ENCODE measurements at places on chromosomes 6 and 20.
A peak's percentile ranks its signal among the peaks of the same experiment; 100 is the strongest.

DNA sequence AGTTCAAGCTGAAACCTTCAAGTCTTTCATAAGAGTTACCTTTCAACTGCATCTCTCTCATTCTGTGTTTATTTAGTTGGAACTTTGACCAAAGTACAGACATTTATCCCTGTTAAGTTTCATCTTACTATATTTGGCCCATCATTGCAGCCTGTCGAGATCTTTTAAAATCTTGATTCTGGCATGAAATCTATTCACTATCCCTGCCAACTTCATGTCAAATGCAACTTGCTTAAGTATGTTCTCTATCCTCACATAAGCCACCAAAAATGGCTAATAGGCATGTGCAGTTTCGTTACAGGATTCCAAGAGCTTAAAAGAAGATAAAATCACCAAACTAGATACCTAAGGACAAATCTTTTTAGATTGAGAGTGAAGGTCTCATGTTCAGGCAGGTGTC lies 117.5 kb upstream of the KCNQ5 start:
- DNase-seq = no peak

DNA sequence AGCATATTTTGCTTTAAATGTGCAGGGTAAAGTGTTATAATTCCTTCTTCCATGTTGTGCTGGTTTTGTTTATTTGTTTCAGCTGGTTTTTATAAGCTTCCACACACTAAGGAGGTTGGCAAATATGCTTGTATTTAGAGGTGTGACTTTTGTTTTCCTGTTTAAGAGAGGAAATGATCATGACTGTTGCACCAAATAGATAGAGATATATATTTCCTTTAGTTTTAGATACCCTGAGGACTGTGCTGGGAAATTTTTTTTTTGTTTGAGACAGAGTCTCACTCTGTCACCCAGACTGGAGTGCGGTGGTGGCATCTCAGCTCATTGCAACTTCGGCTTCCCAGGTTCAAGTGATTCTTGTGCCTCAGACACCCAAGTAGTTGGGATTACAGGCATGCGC lies 5.8 kb downstream of the TBPL1 start:
- DNase-seq = no peak

GRCh38 chr6:17999425-17999824 lies 12.0 kb upstream of the KIF13A start:
- no peak for DNase-seq

- DNase-seq = no peak
These were observed 4.2 kb upstream of the TTPAL start for GRCh38 chr20:44471481-44471882.

DNA sequence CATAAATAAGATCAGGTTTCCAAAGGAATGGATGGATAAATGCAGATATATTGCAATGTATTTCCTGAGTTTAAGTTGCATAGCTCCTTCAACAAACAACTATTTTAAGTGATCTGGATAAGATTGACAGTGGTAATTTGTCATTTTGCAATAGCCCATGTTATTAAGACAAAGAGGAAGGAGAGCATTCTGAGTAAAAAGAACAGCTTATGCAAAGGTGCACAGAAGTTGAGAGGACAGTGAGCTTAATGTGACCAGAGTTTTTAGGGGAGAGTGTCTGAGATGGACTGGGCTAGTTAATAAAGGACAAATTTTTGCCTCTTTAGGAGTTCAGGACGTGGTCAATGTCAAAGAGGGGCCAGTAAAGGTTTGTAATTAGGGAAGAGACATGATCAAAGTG lies 48.8 kb upstream of the FBXO30 start:
- no peak for DNase-seq

DNA sequence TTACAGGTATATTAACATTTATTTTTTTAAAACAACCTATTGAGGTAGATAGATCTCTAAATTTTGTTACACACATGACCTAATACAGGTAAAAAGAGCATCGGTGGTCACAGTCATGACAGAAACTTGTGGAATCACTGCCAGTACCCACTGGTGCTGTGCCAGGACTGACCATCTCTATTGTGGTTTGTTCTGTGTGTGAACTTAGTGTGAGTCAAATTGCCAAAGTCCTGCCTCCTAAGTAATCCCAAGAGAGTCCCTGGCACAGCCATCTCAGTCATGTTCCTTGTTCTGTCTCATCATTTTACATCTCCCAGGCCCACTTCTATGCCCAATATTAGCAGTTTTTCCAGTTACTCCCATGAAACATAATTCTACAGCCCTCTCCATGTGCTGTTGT lies 21.4 kb downstream of the GSTA2 start:
- DNase-seq = no peak

DNA sequence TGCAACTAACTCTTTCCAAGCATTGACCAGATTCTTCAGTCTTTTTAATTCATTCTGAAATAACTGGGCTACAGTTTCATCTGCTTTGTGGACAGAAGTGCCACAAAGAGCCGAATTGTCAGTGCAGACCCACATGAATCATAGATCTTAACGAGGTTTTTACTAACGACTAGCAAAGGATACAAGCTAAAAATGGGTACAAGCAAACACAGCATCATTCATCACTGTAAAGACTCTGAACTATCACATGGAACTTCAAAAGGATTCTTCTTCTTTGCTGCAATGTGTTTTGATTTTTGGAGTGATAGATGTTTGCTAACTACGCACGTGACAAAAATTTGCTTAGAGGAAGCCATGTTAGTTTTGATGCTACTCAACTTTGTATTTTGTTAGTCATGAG lies 227.1 kb downstream of the ESR1 start:
- no peak for DNase-seq

- no peak for DNase-seq
These were observed 12.8 kb upstream of the EDN1 start for GRCh38 chr6:12277386-12277785.

DNA sequence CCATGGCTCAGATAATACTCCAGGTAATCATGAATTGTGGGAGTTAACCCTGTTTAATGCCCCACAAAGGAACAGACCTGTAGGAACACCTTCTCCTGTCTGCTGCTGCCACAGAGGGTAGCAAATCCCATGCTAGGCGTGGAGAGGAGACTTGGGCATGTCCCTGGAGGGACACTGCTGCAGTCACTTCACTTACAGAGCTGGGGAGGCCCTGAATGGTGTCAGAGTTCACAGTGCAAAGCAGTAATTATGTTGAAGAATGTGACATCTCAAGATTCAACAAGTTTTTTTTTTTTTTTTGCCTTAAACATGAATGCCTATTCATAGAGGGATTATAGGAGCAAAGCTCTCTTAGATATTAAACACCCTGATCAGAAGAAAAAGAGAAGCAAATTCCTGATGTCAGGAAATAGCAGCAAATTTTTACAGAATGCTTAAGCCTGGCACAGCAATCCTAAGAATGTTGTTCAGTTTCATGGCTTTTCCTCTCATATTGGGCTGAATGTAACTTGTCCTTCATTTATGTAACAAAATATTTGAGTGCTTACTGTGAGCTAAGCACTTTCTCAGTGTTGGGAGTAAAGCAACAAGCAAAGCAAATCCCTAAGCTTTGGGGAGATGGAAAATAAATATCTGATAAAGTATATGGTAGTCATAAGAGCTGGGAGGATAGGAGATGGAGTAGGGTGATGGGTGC lies 45.0 kb downstream of the CARMIL1 start:
- no peak for DNase-seq

GRCh38 chr6:27452496-27452897 lies 20.4 kb downstream of the ZNF184 start:
- DNase-seq = no peak

GRCh38 chr6:49509342-49509741 lies 9.6 kb downstream of the GLYATL3 start:
- DNase-seq = no peak

DNA sequence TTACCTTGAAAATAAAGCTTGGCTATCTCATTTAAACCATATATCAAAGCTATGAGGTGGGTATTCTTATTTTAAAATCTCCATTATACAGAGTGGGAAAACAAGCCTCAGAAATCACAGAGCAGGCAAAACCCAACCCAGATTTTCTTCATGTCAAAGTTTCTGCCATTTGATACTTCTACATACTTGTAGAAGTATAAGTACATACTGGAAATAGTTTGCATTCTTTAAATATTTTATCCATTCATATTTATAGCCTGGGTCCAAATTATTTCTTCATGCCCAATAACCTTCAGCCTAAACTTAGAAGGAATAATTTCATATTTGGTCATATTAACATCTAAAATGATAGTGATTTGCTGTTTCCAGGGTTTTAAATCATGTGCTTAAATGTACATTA lies 61.8 kb downstream of the MLIP start:
- no peak for DNase-seq

- no peak for DNase-seq
These were observed 76.6 kb downstream of the PHIP start for GRCh38 chr6:79001415-79001814.

DNA sequence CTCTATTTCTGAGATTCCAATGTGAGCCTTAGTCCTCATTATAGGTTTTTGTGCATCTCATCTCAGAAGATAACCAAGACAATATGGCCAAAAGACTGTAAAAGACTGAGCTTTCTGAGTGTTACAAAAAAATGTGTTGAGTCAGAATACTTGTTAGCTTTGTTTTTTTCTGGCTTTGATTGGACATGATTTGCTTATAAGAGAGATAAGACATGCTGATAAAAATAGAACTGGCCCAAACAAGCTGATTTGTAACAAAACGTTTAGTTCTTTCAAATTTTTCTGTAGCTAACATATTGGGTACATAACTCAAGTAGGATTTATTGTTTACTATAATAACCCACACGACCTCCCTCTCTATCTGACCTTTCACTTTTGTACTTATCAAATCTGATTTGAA lies 32.9 kb downstream of the FILIP1 start:
- no peak for DNase-seq

DNA sequence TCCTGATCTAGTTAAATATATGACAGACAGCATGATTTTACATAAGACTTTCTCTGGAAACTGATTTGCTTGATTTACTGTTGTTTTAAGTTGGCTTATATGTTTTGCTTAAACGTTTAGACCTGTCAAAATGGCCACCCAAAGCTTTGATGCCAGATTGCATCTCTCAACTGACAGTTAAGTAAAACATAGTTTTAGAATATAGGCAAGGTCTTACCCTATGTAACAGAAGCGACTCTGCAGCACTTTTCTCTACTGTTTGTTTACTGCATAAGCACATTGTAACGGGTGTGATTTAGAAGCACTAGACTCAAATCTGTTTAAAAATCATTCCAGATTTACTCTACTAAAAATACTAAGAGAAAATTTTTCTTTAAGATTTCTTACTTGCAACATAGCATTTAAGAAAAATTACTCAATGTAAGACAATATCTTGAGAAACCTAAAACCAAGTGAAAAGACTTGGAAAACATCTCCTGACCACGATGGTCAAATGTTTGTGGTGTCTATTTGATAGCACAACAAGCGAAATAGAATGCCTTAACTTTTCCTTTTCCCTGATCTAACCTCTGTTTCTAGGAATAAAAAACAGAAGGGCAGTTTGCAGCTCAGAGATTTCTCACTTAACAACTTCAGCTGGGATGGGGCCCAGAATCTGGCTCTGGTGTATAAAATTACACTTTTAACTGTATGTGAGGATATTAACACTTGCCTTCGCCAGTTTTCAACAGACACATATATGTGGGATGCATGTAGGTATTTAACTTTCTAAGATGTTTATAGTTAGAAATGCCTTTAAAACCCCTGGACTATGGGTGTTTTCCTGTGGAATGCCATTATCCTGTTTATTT lies 47.4 kb downstream of the AIG1 start:
- DNase-seq = no peak

- no peak for DNase-seq
These were observed 23.9 kb downstream of the SUN5 start for GRCh38 chr20:32980131-32980941.

- no peak for DNase-seq
These were observed 33.3 kb upstream of the QKI start for GRCh38 chr6:163381118-163381756.

DNA sequence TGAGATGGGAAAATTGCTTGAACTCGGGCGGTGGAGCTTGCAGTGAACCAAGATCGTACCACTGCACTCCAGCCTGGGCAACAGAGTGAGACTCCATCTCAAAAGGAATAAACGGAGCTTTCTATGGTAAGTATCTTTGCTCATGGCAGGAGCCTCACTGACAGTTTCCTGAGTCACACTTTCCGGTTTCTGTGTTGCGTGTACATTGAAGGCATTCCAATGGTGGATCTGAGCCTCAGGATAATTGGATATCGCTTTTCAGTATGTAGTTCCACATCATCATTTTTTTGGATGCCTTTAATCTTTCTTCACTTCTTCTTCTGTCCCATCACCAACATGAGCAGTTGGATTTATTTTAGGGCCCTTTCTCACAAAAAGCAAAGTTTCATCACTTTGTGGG lies 28.6 kb upstream of the GTSF1L start:
- DNase-seq = no peak

- no peak for DNase-seq
These were observed 76.1 kb upstream of the TPD52L1 start for GRCh38 chr6:125077453-125077852.

DNA sequence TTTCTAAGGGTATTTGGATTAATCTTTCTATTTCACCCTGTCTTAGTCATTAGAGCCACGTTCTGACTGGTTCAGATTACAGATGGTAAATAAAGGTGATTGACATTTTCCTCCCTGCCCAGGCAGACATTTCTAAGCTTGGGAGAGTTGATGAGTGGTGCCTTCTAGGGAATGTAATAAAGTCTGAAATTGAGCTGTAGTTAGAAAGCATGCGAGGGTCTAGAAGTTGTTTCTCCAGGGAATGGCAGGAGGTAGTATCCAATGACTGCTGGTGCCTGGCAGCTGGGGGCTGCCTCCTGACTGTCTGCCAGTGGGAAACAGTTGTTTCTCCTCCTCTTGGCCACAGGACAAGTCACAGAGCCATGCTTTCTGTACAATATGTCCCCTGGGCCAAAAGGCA lies 14.6 kb downstream of the EDN3 start:
- DNase-seq = no peak

DNA sequence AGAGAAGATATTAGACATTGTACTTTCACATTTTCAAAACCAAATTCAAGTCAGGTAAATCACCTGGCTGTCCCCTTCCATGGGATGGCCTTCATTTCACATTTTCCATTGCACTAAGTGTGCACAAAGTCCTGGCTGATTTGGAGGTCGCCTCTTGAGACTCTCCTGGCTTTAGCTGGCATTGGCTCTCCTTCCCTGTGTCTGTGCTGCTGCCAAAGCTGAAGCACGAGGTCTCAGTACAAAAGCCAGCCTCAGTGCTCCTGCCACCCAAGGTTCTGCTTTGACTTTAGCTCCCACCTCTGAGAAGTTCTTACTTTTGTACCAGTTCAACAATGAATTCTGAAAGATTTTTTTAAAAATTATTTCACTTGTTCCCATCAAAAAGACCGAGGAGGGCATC lies 289.2 kb upstream of the CNR1 start:
- DNase-seq = no peak

GRCh38 chr20:58665606-58666005 lies 14.5 kb downstream of the STX16 start:
- DNase-seq = no peak

GRCh38 chr20:10171864-10172751 lies 46.5 kb upstream of the SNAP25 start:
- peak; percentile 11 for DNase-seq

GRCh38 chr6:80250391-80250997 lies 144.0 kb downstream of the BCKDHB start:
- no peak for DNase-seq

- no peak for DNase-seq
These were observed 418 bp upstream of the UCKL1 start for GRCh38 chr20:63956664-63957003.

All from stimulated activated CD4-positive, alpha-beta T cell treated with anti-CD3 and anti-CD28 coated beads, Interleukin-1b, Interleukin-23, amount 100 ng/mL, for 4 hours (primary cell).